ENCODE measurements at places on chromosomes 13 and 19.
A peak's percentile ranks its signal among the peaks of the same experiment; 100 is the strongest.

DNA sequence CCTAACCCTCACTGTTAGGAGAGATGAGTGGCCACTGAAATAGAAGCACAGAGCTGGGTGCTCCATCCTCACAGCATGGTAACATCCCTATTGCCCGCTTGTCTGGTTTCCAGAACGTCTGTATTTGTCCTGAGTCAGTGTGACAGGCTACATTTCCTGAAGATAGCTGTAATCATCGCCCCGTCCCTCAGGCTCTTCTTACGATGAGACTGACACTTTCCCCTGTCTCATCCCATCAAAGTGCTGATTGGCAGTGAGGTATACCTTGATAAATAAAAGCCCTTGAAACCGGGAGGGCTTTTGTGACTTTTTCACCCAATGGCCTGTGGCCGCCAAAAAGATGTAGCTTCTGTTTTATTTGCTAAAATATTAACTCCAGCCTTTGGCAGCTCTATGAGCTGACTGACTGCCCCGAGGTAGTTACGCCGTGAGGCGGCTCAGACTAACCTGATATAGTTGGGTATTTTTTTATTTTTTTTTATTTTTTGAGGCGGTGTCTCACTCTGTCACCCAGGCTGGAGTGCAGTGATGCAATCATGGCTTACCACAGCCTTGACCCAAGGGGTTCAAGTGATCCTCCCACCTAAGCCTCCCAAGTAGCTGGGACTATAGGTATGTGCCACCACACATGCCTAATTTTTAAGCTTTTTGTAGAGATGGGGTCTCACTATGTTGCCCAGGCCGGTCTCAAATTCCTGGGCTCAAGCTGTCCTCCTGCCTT lies 5.7 kb upstream of the LRRC4B start:
- DNase-seq, result no peak

GRCh38 chr13:51614350-51614786 lies 30.1 kb downstream of the WDFY2 start:
- DNase-seq, result peak; percentile 62

DNA sequence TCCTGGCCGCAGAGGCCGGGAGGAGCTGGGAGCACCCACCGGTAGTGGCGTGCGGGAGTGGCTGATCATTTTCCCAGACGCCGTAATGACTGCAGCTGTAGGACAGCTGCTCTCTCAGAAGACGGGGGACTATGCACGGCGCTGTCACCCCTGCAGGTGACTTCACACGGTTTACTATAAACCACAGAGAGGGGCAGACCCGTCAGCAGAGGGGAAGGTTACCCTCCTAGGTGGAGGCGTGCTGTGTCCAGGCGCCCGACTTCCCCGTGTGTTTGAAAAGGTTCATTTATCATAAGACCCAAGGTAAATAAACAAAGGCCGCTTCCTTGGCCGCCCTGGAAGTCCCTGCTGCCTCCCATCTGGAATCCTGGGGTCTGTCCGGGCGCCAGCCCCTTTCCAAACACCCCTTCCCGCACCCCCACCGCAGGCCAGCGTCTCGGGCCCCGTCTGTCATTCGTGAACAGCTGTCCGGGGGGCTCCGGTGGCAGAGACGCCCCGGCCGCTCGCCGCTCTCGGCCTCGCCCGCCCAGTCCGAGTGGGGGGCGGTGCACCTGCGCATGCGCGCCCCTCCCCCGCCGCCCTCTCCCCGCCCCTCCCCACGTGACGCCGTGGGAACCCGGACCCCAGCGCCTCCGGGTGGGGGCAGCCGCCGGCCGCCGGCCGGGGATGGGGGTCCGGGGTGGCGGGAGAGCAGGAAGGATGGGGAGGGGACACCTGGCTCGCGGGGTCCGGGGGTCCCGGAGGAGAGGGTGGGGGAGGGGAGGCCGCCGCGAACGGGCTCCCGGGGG lies 915 bp downstream of the SHC2 start:
- no peak for DNase-seq

- DNase-seq, result no peak
These were observed 4.9 kb downstream of the THAP8 start for GRCh38 chr19:36049080-36049698.

- DNase-seq, result no peak
These were observed 2.2 kb downstream of the CERS1 start for GRCh38 chr19:18893587-18894253.

- DNase-seq, result no peak
These were observed 25.4 kb downstream of the ZNF90 start for GRCh38 chr19:20103091-20103740.

- DNase-seq, result no peak
These were observed 22.4 kb downstream of the ZNF71 start for GRCh38 chr19:56617531-56617930.

- DNase-seq, result no peak
These were observed 4.0 kb downstream of the GNA11 start for GRCh38 chr19:3098141-3098514.

DNA sequence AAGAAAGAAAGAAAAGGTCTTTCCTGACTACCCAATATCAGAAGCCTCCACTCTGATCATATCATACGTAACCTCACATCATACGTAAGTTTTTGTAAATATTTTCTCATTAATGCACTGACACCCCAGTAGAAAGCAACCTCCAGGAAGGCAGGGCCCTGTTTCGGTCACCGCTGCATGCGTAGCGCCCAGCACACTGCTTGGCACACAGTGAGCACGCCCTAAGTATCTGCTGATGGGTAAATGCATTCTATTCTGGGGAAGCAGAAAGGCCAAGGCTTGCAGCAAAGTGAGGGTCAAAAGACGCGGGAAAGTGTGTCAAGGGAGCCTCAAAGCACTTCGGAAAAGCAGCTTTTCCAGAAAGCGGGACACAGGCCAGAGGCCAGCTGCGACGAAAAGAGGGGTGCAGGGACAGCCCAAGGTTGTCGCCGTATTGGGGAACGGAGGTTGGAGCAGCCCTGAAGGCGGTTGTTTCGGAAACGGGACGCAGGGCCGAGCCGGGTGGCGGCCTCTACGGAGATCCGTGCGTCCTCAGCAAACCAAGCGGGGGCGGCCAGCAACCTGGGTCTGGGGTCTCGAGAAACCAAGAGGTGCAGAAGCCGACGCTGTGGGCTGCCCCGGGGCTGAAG lies 463 bp downstream of the SUGP1 start:
- no peak for DNase-seq

DNA sequence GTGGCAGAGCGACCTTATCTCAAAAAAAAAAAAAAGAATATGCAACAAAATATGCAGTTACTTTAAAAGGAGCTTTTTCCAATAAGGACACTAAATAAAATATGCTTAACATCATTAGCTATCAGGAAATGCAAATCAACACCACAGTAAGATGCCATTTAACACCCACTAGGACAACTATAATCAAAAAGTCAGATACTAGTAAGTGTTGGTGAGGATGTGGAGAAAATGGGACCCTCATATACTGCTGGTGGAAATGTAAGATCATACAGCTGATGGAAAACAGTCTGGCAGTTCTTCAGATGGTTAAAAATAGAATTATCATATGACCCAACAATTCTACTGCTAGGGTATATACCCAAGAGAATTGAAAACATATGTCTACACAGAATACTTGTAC lies 24.5 kb upstream of the AKT2 start:
- no peak for DNase-seq

GRCh38 chr19:5139583-5140325 lies 170.8 kb downstream of the KDM4B start:
- no peak for DNase-seq

- peak; percentile 100 for DNase-seq
These were observed at the start of gene AP2S1 for GRCh38 chr19:46850228-46851203. AP2S1 (minus strand) TSS chr19:46850846; CDS start chr19:46850766, 80 bp downstream.

DNA sequence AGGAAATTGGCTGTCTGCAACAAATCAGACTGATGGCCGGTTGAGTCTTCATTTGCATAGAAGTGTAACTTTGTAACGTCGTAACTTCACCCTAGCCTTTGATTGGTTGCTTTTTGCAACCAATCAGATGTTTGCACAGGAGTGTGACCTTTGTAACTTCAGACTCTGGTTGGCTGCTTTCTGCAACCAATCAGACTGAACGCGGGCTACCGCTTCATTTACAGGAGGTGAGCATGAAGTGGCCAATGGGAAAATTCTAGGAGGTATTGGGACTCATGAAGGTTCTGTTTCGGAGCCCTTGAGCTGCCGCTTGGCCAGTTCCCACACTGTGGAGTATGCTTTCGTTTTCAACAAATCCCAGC lies 441 bp upstream of the ZNF559 start:
- DNase-seq, result peak; percentile 85

- no peak for DNase-seq
These were observed 6.1 kb upstream of the C13orf46 start for GRCh38 chr13:113979791-113980471.

DNA sequence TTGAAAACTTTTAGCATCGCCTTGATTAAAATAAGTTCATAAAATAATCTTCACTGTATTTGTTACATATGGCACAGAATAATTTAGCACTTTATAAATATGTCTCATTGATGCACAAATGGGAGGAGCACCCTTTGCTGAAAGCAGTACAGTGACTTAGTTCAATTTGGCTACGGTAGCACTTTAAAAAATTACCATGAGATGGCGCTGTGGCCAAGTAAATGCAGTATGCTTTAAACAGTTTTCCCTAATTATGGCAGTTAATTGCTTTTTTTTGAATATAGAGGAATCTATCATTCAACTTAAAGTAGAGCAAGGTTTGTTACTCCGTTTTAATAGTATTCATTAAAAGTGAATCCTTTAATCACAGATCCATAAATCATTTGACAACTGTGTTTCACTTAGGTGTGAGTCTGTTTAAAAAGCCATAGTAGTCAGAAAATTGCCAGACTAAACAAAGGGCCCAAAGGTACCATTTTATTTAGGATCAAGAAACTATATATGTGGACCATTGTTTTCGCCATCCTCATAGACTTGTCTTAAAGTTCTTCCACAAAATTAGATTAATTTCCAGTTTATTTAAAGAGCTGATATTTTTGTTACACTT lies 34.7 kb upstream of the ESD start:
- DNase-seq, result peak; percentile 50

- DNase-seq, result peak; percentile 83
These were observed at the start of gene CAPS for GRCh38 chr19:5913739-5914357. CAPS (plus strand) TSS chr19:5914254; CDS start chr19:5914407, 153 bp downstream.

DNA sequence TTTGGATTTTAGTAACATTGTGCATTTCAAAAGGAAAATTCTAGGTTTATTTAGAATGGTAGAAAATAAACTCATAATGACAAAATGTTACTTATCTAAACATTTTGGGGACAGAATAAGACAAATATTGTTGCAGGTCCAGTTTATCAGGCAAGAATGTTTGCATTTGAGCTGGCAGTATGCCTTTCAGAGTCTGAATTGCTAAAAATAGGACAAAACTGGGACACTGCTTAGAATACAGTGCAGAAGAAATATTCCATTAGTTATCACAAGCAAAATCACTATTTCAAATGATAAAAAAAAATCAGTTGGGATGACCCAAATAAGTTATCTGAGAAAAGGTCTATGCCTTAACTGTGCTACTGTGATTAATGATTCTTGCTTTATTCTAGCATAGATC lies 870.3 kb upstream of the MIR17HG start:
- peak; percentile 6 for DNase-seq

DNA sequence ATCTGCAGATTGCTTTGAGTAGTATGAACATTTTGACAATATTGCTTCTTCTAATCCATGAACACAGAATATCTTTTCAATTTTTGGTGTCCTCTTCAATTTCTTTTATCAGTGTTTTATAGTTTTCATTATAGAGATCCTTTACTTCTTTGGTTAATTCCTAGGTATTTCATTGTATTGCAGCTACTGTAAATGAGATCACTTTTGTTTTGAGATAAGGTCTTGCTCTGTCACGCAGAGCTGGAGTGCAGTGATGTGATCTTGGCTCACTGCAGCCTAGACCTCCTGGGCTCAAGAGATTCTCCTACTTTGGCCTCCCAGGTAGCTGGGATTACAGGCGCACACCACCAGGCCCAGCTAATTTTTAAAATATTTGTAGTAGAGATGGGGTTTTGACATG lies 9.8 kb downstream of the CYP2A7 start:
- DNase-seq, result no peak

DNA sequence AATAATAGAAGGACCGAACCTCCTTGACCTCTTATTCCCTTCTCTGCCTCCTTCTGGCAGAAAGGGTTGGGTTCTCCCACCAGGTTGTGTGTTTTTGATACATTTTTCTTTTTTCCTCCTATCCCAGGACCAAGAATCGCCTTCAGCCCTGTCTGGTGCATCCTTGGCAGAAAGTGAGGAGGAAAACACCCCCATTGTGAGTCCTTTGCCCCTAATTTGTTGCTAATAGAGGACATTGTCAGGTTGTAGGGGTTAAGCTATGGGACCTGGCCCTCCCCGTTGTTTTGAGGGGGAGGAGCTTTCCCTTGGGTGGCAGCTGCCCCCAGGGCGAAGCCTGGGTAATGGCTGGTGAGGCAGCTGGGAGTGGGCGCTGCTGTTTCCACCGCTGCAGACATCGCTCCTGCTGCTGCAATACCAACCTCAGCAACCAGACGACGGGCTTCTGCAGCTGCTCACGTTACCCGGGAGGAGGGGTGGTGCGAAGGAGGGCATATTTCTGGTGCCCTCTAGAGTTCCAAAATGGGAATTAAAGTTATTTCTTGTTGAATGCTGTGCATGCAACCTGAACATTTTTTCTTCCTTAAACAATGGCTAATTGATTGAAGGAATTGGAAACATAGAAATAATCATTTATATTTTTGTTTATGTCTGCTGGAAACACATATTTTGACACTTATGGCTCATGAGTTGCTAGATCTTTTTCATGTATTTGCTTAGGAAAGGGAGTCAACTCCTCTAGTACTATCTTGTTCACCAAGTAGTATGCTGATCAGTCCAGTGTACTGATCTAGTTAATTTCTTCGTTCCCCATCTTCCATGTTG lies 1.5 kb downstream of the ZMYM2 start:
- peak; percentile 92 for DNase-seq

GRCh38 chr13:36331280-36331679 lies 14.9 kb downstream of the SPART start:
- DNase-seq, result no peak

DNA sequence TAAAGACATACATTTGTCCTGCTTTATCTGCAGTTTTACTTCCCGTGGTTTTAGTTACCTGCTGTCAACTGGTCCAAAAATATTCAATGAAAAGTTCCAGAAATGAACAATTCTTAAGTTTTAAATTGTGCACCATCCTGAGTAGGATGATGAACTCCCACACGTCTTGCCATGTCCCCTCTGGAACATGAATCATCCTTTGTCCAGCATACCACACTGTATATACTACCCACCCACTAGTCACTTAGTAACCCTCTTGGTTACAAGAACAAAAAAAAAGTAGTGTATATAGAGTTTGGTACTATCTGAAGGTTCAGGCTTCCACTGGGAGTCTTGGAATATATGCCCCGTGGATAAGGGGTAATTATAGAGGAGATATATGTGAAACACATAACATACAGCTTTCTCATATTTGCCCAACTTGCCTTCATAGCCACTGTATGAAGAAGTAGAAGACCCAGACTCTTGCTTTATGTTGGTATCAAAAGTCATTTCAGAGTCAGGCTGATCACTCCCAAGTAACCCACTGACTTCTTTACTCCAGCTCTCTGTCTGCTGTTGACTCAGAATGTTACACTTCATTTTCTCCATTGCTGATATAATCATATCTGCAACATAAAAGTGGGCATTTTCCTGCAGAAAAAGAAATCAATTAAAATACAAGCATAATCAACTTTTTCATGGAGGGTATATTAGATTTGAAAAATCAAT lies 19.3 kb downstream of the RUBCNL start:
- peak; percentile 83 for DNase-seq

Measured in fibroblast of skin of back (primary cell).